Astrocyte (in vitro differentiated cells and primary cell): ENCODE measurements at places on chromosomes 1 and 21. TPM values are rescaled to one million over a fixed set of nuclear protein-coding genes. Genes with fewer than 3 reads are reported as not detected.

Gene NCAM2
- total RNA-seq: 4.6 and 6.8 TPM in 2 replicates

Gene GUCA2A
- not detected in 2 replicates for total RNA-seq

Gene OR4F29
- total RNA-seq: not detected in 2 replicates

Gene KRTAP11-1
- not detected in 2 replicates for total RNA-seq

Gene TMEM240
- 7.0 and 9.0 TPM in 2 replicates for total RNA-seq

Gene SLC1A7
- total RNA-seq: not detected in 2 replicates

Gene TMEM125
- 0.36 and 0.64 TPM in 2 replicates for total RNA-seq

Gene BARHL2
- not detected in 2 replicates for total RNA-seq

Gene MSH4
- 0.34 and 0.43 TPM in 2 replicates for total RNA-seq

Gene DNAJC6
- total RNA-seq: 7.5 and 8.9 TPM in 2 replicates

Gene RGSL1
- total RNA-seq: not detected in 2 replicates

Gene IGSF3
- total RNA-seq: 11.7 and 12.7 TPM in 2 replicates

Gene CTSS
- 0.31 and 0.61 TPM in 2 replicates for total RNA-seq

Gene LMOD1
- 13.2 and 14.9 TPM in 2 replicates for total RNA-seq
